ENCODE measurements at places on chromosomes 4 and X.

GRCh38 chrX:13250826-13251580 is 68.8 kb downstream of the ATXN3L start:
- DNase-seq, result peak; percentile 95

- DNase-seq, result peak; percentile 52
Observed at GRCh38 chrX:47743504-47743903, 84.5 kb upstream of the UXT start.

GRCh38 chr4:103272174-103272573 is 74.0 kb upstream of the CENPE start:
- no peak for DNase-seq

GRCh38 chr4:2882341-2882740 is 38.7 kb downstream of the ADD1 start:
- DNase-seq, result no peak

DNA sequence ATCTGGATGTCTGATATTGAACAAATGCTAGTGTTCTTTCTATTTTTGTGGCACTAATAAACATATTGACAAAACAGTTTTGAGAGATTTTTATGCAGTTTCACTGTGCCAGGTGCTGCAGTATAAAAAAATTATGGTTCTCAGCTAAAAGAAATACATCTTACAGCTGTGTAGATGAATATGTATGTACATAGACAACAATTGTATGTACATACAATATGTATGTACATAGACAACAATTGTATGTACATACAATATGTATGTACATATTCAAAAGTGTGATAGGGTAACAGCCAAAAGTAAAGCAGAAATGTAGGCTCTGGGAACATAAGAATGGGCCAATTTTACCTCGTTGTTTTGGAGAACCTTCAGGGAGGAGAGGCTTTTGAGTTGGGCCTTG is 390.0 kb upstream of the RPS6KA3 start:
- DNase-seq, result no peak

Measured in fibroblast of upper back skin (primary cell).